ENCODE measurements at places on chromosomes 4 and X.

DNA sequence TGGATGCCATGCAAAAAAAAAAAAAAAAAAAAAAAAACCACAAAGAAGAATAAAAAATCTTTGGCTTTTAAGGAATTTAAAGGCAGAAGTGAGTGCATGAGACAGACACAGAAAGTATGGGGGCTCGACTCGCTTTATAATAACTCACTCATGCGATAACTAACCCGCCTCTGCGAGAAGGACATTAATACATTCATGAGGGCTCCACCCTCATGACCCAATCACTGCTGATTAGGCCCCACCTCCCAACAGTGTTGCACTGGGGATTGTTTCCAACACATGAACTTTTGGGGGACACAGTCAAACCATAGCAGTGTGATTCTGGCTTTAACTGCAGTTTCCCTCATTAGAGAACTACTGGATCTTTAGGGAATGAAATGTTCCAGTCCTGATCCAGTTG is 78.1 kb downstream of the QDPR start:
- DNase-seq: no peak

DNA sequence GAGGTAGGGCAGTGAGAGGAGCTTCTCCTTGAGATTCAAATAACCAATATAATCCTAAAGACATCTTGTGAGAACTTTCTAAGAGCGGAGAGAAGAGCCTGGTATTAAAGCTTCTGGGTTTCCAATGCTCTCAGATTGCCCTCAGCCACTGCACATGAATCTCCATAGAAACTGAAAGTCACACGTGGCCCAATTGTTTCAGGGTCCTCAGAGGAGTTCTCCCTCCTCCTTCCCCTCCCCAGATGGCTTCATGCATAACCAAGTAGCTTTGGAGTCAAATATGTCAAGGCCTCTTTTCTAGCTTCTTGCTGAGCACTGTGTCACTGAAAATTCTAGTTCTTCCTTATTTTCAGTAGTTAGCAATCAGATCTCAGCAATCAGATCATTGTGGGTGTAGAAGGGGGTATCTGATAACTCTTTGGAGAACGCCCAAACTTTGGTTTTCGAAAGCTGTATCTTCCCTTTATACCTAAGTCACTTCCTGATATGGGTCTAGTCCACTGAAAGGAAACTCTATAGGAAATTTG is 2.2 kb downstream of the BTK start:
- DNase-seq: no peak

- no peak for DNase-seq
Observed at GRCh38 chr4:172348426-172348825, 535.2 kb downstream of the GALNTL6 start.

GRCh38 chr4:8920969-8921368 is 49.3 kb upstream of the HMX1 start:
- DNase-seq: peak; percentile 30

GRCh38 chr4:127844601-127845116 is 36.0 kb upstream of the PLK4 start:
- no peak for DNase-seq

GRCh38 chr4:41143311-41144039 is 70.9 kb downstream of the APBB2 start:
- peak; percentile 60 for DNase-seq

DNA sequence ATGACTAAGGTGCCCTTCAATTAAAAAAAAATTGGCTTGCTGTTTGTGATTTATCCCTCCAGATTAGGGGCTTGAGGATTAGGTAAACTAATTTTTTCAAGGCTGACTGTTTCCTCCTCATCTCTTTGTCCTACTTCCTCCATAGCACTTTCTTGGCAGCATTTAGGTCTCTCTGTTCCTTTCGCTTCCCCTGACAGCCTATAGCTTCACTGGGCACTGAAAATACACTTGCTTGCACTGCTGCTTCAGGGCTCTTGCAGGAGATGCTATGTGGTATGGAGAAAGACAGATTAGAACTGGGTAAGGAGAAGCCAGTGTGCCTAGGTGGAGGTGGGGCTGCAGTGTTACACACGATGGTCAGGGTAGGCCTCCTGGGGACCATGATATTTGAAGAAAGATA is 112.3 kb upstream of the SFRP2 start:
- no peak for DNase-seq

- no peak for DNase-seq
Observed at GRCh38 chr4:7475207-7475606, 40.5 kb upstream of the PSAPL1 start.

GRCh38 chrX:45689971-45690370 is 489.3 kb upstream of the DIPK2B start:
- no peak for DNase-seq

DNA sequence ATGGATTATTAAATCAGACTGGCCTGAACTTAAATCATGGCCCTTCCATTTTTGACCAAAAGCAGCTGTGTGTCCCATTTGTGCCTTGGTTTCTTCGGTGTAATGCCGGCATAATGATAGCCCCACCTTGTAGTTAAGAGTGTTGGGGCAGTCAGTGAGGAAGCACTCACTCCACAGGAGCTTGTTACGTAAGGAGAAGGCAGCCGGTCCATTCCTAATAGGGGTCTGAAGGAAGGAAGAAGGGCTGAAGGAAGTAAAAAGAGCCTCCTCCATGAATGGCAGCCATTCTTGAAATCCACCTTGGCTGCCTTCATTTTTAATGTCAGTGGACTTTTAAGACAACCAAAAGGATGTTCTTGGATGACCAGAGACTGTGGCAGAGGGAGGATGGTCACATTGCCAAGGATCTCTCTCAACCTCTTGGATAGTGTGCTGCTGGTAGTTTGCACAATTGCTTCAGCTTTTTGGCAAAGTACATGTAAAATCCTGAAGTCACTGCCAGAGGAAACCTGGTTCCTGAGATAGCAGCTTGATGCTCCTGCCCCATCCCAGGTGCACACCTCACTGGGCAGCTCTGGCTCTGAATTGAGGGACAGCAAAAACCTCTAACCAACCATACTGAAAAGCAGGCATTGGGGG is 113.5 kb downstream of the PTTG2 start:
- no peak for DNase-seq

DNA sequence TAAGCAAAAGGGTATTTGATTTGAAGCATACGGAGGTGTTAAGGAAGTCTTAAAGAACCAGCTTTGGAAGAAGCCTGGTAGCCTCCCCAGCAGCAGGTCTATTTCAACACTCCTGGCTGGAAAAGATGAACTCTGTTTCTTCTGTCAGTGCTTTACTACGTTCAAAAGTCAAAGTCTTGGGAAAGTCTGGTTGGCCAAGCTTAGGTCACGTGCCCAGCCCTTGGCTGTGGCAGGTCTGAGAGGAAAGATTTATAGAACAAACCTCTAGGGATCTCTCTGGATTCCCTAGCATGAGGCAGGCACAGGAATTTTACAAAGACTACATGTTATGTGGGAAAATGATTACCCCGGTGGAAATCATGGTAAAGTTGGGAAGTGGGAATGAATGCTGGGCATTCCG is 8.6 kb upstream of the ARHGAP10 start:
- peak; percentile 79 for DNase-seq

DNA sequence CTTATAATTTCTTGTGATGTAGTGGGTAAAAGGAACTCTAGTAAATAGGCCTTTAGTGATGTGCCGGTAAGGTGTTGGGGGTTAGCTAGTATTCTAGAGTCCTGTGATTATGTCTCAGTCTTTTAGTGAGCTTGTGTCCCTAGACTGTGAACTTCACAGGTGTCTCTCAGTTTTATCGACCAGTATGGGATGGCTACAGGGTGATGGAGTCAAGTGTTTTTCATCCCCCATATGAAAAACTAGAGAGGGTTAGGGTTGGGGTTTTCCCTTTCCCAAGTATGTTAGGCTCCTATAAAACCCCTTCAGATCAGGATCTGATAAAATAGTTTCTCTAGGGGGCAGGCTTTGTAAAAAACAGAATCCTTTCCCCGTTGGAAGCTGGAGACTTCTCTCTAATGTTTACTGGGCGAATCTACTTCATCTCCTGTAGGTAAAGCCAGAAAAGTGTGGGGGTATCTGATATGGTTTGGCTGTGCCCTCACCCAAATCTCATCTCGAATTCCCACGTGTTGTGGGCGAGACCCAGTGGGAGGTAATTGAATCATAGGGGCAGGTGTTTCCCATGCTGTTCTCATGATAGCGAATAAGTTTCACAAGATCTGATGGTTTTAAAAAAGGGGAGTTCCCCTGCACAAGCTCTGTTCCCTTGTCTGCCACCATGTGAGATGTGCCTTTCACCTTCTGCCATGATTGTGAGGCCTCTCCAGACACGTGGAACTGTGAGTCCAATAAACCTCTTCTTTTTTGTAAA is 120.8 kb downstream of the DTHD1 start:
- DNase-seq: no peak

DNA sequence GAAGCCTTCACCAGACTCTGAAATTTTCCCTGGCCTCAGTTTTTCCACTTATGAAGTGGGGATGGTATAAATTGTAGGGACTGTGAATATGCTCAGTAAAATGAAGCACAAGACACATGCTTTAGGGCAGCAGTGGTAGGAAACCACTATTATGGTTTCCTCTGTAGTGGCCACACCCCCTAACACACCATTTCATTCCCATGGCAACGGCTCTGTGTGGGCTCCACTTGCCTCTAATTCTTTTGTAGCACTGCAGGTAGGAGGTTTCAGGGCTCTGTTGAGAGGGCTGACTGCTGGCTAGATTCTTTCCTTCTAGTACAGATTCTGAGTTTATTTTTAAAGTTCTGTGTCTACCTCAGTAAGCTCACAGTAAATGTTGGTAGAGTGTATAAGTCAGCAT is 3.5 kb upstream of the VMA21 start:
- DNase-seq: no peak

GRCh38 chr4:136749989-136750388 is 782.3 kb downstream of the PCDH18 start:
- no peak for DNase-seq

DNA sequence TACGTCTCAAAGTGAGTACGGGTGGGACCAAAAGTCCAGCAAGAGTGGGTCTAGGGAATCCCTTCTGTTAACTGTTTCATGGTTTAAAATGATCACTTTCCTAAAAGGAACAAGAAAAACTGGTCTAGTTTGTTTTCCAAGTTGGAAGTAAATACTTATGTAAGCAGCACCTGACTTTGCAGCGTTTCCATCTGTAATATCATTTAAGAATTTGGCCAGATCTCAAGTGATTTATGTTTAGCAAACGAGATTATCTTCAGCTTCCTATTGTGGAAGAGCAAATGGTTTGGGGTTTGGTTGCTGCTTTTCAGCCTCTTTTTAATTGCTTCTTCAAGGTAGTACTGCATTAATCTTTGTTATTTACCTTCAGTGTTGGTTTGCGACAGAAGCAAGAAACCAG is 50.4 kb downstream of the FHIP1A start:
- no peak for DNase-seq

GRCh38 chr4:11228530-11228929 is 200.2 kb downstream of the HS3ST1 start:
- DNase-seq: no peak

- DNase-seq: no peak
Observed at GRCh38 chr4:6092971-6093370, 74.7 kb upstream of the C4orf50 start.

DNA sequence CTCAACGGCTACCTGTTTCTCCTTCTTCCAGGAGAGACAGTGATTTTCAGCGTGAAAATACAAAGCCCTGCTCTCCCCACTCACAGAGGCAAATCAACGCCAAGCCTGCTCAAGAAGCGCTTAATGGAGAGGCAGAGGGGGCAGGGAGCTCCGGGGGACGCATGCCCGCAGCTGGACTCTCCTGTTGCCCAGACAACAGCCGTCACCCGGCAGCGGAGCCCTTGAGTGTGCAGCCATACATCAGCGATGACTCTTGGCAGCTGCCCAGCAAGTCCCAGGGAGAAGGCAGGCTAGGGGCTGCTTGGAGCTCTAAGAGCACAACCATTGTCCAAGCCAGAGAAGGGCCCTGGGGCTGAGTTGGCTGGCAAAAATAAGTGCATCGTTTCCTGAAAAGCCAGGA is 71.0 kb upstream of the AFAP1 start:
- no peak for DNase-seq

- DNase-seq: no peak
Observed at GRCh38 chr4:148962539-148963290, 520.5 kb upstream of the NR3C2 start.

DNA sequence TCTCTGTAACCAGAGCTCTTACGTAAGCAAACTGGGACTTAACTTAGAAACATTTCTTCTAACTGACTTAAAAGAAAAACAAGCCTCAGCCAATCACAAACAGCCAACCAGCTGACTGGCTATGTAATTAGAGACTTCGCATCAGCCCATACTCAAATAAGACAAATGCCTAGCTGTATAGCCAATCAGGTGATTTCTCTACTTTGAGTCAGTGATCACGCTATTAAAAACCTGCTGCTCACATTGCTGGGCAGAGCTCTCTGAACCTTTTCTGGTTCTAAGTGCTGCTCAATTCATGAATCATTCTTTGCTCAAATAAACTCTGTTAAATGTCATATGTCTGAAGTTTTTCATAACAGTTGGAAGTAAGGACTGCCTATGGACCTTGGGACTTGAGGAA is 9.9 kb upstream of the SMIM10L2A start:
- DNase-seq: no peak

GRCh38 chr4:176032454-176032853 is 33.2 kb upstream of the WDR17 start:
- no peak for DNase-seq

DNA sequence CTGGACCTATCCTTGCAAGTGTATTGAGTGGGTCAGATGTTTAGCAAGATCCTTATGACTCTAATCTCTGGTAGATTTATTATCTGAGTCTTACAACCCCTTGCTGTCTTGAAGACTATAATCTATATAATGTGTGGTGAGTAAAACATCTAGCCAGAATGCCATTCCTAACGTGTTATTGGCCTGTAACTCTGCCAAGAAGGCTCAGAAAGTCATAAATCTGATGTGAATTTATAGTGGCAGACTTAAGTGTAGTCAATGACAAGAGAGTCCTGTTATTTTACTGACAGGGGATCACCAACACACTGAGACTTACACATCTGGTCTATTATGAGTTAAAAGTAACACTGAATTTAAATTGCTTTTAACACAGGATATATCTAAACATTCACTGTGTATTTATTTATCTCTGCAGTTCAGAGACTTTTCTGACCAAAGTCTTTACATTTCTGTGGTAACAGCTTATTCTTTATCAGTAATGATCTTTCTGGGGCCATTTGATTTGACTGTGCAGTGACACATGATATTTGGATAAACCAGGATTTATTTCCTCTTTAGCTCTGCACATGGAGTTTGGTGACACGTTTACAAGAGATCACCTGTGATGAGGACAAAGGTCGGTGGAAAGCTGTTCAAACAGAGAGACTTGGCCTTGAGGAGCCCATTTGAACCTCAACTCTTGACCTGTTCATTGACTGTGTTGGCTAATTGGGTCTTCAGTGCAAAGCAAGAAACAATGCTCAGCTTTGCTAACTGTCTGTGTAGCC is 415.8 kb downstream of the STIM2 start:
- no peak for DNase-seq

DNA sequence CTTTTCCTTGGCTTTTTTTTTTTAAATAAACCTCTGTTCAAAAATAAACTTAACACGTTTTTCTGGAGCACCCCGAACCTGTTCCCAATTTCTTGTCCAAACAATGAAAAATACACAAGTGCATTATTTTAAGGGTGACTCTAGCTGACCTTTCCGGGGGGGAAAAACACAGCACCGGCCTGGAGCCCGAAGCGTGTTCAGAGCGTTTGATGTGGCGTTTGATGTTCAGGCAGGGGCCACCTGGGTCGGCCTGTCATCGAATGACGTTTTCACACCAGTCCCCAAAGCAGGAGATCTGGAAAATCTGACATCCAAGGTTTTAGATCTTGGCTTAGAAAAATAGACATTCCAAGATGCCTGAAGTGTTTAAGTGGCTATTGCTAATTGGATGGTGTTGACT is 282.1 kb downstream of the SHOX start:
- peak; percentile 15 for DNase-seq
